HFFc6 (cell line): ENCODE measurements at places on chromosomes 5 and 9. TPM values are rescaled to one million over a fixed set of nuclear protein-coding genes. Genes with fewer than 3 reads are reported as not detected.

LMX1B gene
- total RNA-seq, result not detected in 3 replicates

PCDHGA11 gene
- total RNA-seq, result 2.2 to 9.8 TPM (median 2.3 TPM) in 3 replicates

SLC22A4 gene
- 11.1 and 11.4 TPM in 2 replicates for total RNA-seq

TEX48 gene
- not detected in 3 replicates for total RNA-seq

RLN1 gene
- not detected in 3 replicates for total RNA-seq

MAP3K1 gene
- total RNA-seq, result 3.2 to 3.9 TPM (median 3.7 TPM) in 3 replicates

TICAM2 gene
- 11.8 to 12.7 TPM (median 11.8 TPM) in 3 replicates for total RNA-seq

TNPO1 gene
- total RNA-seq, result 129 to 182 TPM (median 146 TPM) in 3 replicates

OR1Q1 gene
- not detected in 3 replicates for total RNA-seq

GMCL2 gene
- total RNA-seq, result not detected in 3 replicates

SLC31A1 gene
- 33.3 to 37.5 TPM (median 35.4 TPM) in 3 replicates for total RNA-seq

DNA sequence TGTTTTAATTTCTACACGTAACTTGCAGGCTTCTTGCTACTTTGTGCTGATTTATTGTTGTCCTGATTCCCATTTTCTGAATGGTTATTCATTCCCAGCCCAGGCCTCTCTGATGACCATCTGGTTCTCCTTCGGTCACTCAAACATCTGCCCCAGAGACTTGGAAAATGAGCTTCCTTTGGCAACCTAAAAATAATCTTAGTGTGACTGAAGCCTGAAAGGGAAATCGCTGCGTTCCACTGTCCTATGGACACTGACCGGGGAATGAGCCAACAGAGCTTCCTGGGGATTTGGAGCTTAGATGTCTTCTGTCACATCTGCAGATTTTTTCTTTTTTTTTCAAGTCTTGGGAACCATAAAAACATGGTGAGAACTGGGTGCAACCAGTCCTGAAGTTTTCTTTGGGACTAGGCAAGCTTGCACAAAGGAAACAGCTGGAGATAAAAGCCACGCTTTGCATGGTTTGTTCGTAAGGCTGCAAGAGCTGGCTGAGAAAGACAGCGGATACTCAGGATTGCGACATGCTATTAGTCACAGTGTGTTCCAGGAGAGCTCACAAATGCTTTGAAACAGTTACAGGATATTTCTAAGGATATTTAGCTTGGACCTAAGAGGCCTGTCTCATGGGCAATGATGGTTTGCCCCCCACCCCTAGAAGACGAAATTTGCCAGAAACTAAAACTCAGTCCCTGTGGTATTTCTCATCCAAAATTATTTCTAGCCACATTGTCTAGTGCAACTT is 146.2 kb downstream of the GOLPH3 start:
- DNase-seq, result peak; percentile 94

DNA sequence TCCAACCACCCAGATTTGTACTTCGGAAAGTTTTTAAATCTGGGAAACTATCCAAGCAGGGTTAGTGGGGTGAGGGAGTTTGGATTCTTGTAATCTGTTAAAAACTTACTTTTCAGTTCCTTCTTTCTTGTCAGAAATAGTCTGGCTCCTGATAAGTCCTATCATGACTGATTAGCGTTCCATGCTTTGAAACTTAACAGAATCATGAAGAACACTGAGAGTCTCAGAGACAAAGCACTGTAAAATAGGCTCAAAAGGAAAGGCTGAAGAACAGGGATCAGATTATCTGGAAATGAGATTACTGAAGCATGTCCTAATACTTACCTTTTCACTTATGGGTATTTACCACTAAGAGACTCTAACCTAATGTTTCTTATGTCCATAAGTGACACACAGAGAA is 242.5 kb downstream of the ARRDC3 start:
- DNase-seq, result no peak

GRCh38 chr5:126736141-126736540 is 40.8 kb upstream of the LMNB1 start:
- peak; percentile 55 for DNase-seq

GRCh38 chr9:129597355-129598088 is 23.4 kb downstream of the C9orf50 start:
- DNase-seq, result peak; percentile 39

DNA sequence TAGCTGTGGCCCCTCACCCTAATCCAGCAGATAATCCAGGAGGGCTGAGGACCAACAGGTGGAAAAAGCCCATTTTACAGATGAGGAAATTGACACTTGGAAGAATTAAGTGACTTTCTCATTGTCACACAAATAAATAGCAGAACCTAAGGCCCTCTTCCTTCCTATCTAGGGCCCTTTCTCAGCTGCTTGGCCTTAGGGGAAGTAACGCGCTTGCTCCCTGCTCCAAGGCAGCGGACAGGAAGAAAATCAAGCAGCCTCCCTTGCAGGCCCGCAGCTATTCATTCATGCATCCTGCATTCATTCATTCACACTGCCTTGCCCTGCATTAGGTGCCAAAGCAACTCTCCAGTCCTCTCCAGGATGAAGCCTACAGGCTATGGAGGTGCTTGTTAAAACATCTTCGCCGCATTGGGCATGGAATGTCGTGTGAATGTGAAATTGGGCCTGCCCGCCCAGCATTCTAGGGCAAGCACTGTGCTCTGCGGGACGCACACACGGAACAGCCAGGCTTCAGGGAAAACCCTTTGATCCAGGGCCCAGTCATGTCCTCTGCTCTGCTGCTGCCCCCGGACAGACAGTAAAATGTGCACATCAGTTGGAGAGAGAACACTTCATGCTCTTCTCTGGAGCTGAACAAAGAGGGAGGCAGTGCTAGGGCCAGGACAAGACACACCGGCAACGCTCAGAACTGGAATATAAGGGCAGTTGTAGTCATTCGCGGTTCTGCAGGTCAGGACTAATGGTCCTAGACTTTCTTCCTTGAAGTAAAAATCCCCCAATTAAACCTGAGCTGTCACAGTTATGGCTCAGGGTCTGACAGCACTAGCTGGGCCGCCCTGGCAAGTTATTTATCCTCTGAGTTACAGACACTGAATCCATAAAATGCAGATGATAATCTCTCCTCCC is 166.0 kb downstream of the COL23A1 start:
- no peak for DNase-seq

DNA sequence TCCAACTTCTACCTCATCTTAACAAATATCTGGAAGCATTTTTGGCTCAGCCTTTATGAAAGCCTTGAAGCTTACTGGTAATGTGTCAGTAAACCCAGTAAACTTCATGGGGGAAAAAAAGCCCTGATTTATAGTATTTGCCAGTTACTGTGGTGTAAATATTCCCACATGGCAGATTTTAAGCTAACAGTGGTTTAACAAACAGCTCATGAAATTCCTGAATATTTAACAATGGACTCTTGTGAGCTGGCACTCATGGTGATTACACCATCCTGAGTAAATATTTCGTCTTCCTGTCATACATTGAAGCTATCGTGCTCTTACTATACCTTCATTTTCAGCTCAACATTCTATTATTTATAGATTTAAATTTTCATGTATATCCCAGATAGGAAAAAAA is 57.0 kb upstream of the ACOT12 start:
- no peak for DNase-seq

GRCh38 chr9:113474360-113475028 is 11.0 kb downstream of the RGS3 start:
- DNase-seq, result no peak

DNA sequence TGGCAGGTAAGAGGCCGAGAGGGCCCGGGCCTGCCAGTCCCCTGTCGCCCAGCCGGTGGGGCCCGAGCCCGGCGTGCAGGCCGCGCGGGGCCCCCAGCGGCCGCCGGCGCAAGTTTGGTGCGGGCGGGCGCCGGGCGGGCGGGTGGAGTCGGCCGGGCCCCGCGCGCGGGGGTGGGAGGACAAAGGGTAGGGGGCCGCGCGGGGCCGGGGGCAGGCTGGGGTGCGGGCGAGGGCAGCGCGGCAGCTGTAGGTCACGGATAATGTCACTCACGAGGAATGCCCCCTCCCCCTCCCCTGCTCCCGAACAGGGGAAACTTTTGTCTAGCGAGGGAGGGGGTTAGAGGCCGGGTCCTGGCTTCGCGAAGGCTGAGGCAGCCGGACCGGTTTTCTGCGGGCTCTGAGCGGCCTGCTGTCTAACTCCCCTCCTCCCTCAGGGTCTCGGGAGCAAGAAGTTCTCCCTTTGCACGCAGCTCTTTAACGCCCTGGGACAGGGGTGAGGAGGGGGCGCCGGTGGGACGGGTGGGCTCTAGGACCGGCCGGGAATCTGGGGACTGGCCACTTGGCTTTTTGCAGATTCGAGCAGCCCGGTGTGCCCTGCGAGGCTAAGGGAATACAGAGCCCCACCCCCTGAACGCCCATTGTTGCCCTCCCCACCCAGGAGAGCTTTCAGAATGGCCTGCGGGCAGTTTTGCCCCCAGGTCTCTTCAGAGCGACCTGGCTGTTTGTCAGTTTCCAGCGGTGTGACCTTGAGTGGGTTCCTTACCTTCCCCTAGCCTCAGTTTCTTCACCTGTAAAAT is 21.3 kb upstream of the NDST1 start:
- DNase-seq, result no peak

DNA sequence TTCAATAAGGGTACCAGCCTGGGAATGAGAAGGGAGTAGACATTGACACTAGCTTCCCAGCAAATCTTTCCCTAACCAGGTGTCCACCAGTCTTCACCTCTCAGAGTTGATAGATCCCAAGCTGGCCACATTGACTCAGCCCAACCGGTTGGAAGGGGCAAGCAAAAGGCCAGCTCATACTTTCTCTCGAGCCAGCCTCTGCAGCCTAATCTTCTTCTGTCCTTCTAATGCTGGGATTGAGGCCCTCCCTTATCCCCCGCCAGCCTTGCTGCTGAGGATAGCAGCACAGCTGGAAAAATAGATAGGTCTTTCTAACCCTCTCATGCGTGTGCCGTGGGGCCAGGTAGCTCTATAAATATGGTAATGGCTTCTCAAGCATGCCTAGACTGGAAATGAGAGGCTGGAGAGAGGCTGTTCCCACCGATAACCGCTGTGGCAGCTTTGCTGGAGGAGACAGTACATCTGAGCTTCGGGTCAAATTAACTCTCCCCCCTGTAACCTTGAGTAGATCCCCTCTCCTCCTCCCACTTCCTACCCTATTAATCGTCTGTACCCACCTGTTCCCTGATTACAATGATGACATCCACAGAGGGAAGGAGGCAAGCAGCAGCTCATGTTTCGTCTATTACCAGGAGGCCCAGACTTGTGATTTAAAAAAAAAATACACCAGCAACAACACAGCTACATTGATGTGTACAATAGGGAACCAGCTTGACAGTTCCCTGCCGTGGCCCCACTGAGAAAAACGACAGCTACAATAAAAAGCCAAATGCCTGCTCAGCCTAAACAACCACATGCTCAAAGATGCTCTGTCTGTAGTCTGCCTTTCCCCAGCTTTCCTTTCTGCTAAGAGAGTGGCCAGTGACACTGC is 219.9 kb upstream of the BRINP1 start:
- no peak for DNase-seq

GRCh38 chr9:6149315-6149714 is 66.3 kb upstream of the IL33 start:
- DNase-seq, result no peak

DNA sequence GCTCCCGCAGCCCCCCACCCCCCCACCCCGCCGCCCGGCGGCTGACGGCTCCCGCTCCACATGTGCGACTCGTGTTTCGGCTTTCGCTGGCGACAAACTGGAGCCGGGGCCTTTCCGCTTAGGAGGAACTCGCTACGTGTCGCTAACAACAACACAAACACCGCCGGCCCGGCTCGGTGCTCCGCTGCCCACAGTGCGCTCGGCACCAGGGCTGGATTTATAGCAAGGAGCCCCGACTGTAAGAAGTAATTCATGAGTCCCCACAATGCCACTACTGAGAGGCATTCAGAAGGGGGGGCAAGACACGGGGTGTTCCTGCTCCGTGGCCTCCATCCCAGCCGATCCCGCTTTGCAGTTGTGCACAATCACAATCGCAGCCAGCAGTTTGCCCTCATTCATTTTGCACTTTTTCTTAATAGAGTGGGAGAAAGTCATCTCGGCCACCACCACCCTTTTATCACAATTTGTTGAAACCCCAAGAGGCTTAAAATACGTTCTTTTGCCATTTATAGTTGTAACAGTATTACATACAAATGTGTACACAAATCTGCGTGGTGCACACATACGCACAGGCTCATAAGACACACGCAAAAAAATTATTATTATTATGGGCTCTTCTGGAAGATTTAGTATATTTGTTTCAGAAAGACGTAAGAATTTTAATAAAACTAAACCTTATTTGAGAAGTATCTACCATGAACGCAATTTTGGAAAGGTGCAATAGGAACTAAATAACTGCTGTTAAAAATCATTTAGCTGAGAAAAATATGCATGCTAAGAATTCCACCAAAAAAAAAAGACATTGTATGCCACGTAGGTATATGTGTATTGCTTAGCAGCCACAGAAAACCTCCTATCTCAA is 48.1 kb downstream of the EBF1 start:
- no peak for DNase-seq

DNA sequence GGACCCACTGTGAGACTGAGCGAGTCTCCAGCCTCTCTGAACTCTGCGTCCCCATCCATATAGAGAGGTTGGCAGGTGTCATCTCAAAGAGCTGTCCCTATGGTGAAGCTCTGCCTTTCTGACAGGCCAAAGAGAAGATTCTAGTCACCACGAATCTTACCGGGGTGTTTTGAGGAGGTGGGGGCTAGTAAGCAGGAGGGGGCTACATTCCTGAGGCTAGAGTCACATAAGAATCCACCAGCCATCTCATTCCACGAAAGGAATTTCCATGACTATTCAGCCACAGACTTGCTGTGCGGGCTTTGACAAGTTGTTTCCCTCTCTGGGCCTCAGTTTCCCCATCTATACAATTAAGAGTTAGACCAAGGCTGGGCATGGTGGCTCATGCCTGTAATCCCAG is 16.3 kb downstream of the PDGFRB start:
- DNase-seq, result peak; percentile 79

GRCh38 chr5:132378580-132378979 is 9.1 kb downstream of the SLC22A5 start:
- no peak for DNase-seq

DNA sequence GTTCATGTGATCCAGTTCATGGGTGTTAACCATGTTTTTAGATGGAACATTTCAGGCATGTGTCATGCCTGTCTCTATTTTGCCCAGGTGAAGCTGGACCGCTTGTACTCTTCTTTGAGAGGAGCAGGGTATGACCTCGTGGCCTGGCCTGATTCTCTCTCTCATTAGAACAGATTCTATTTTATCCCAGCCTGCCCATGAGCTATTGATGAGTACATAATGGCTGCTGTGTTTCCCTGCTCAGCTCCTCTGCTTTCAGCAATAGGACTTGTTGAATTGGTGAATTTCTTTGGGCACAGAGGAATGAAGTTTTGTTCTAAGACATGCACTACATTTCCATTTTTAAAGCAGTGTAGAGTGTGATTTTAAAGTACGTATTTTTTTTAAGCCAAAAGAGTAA is 86.2 kb downstream of the HACD4 start:
- no peak for DNase-seq

- no peak for DNase-seq
Observed at GRCh38 chr5:6344593-6344989, 33.8 kb downstream of the MED10 start.

DNA sequence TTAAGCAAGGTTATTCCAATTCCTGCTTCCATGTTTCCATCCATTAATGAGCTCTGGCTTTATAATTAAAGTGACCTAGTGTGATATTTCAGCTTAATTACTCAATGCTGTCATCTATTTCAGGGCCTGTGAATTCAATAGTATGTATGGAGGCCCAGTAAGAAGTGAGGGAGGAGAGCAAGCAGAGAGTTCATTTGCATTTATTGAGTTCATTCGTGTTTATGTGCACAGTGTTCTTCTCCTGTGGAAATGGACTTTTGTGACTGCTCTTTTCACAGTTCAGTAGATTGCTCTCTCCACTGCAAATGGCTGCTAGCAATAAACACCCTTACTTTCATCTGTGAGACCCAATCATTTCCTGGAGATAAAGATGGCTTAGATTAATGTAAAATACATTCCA is 130.9 kb downstream of the CEMIP2 start:
- DNase-seq, result no peak
